ENCODE measurements at places on chromosomes 1 and 21.

DNA sequence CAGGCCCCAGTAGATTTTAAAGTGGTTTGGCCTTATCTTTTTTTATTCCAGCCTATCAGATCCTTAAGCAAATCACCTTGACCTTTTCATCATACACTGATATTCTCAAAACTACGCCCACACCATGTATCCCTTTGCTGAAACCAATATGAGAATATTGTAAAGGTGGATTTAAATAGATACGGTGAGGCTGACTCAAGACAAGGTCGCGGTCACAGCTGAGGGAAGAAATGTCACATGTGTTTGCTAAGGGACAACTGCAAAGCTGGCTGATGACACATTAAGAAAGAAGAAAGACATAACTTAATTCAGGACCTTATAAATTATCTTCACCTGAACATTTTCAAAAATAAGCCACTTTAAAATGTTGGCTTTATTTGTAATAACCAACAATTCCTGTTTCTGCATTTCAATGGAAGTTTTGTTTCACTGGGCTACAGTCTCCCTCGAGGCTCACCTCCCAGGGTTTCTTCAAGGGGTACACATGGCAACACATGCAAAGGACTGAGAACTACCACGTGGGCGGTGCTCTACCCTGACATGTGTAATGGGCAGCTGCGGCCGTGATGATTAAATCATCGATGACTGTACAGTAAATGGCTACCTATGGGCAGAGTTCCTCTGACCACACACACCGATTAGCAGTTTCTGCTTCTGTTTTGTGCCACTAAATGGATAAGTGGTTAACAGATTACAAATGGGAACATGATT lies 189.5 kb downstream of the SIPA1L2 start:
- no peak for DNase-seq

DNA sequence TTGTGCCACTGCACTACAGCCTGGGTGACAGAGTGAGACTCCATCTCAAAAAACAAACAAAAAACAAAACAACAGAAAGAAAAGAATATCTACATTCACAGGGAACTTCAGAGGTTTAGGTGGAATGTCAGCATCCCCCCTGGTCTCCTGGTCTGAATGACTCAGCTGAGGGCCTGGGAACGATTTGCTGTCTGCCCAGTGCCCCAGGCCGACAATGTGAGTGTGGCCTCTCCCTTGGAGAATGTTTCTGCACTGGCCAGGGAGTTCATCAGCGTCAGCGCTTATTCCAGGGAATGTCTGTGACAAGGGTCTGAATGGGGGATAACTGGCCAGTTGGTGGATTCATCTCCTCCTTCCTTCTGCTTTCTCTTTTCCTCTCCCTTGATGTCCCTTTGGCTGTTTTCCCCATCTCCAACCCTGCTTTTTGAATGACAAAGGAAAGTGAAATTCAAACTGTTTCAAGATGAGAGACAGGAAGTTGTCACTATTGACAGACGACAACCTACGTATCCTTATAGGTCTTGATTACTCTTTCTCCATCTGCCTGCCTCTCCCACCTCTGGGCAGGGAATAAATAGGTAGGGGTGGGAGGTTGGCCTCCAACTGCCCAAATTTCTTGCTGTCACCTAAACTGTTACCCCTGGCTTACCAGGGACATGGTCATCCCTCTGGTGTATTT lies 213.1 kb downstream of the HHAT start:
- DNase-seq = no peak

GRCh38 chr1:58575551-58576324 lies 1.3 kb downstream of the TACSTD2 start:
- no peak for DNase-seq

DNA sequence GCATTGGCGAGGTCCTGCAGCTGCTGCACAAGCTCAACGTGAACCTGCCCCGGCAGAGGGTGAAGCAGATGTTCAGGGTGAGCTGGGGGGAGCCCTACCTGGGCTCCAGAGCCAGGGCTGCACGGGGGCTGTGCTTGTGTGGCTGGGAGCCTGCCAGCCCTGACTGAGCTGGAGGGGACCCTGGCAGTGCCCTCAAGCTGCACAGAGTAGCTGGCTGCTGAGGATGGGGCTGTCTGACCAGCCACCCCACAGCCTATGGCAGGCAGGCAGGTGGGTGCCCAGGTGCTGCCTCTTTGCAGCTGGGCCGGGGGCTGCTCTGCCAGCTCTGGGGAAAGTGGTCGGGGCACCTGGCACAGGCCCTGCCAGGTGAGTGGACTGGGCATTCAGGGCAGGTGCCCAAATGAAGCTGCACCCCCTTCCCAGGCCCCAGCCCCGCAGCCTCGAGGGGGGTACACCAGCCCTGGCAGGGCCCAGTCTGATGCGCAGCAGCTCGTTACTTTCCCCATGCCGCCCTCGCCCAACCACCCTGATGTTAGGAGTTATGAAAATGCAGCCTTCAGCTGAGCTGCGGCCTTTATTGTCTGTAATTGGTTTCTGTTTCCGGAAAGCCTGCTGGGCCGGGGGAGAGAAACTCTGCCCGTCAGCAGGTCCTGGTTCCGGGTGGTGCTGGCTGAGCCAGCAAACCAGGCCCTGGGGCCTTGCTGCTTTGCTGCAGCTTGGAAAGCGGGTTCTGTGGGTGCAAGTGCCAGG lies 4.3 kb downstream of the PLCH2 start:
- no peak for DNase-seq

GRCh38 chr1:225713281-225713680 lies 60.4 kb upstream of the ENAH start:
- DNase-seq = no peak

DNA sequence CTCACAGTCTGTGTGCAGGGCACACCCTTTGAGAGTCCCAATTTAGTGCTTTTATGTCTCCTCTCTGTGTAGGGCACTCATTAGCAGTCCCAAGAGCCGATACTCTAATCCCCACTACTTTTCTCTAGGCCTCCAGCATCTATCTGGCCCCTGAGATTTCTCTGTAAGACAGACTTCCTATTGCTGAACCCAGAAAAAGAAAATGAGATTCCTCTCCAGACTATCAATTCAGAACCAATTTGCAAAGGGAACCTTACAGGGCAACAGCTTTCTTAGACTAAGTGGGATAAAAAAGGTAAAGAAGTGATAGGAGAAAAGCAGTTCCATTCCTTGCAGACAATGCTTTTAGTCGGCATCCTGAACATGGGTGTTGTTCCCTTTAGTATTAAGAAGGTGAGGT lies 172.2 kb downstream of the EDEM3 start:
- DNase-seq = no peak

DNA sequence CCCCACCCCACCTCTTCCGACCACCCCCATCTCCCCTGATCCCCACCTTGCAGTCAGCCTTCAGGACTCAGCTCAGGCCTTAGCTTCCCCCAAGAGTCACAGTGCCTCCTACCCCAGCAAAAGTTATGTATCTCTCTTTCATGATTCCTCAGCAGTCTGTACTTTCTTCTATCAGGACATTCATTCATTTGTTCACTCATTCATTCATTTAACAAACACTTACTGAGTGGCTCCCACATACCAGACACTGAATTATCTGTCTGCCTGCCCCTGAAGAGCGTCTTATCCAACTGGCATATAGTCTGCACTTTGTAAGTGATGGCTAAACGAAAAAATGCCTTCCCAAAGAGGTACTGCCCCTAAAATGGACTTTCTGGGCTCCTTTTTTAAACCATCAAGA lies 114.4 kb upstream of the SLC35F3 start:
- no peak for DNase-seq

GRCh38 chr21:42683371-42684108 lies 30.1 kb downstream of the PDE9A start:
- no peak for DNase-seq

- no peak for DNase-seq
These were observed 22.7 kb upstream of the SFT2D2 start for GRCh38 chr1:168202941-168203654.

DNA sequence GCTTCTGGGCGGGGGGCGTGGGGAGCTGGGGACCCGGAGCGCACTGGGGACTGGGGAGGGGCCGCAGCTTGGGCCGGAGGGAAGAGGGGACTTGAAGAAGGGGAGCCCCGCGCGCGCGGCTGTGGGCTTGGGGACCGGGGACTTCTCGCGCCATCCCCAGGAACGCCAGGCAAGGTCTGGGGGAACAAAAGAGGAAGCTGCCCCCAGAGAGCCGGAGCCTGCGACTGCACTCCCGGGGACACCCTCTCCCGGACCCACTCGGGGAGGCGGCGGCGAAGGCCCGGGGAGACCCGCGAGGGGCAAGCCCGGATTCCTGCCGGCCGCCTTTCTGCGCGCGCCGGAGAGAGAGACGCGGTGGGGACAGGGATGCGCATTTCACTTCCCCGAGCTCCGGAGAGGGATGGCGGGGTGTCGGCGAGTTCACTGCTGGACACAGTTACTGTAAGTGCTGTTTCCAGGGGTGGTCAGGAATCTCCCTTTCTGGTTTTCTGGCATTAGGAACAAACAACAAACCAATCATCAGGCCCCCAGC lies 732 bp downstream of the ABCG1 start:
- peak; percentile 25 for DNase-seq

DNA sequence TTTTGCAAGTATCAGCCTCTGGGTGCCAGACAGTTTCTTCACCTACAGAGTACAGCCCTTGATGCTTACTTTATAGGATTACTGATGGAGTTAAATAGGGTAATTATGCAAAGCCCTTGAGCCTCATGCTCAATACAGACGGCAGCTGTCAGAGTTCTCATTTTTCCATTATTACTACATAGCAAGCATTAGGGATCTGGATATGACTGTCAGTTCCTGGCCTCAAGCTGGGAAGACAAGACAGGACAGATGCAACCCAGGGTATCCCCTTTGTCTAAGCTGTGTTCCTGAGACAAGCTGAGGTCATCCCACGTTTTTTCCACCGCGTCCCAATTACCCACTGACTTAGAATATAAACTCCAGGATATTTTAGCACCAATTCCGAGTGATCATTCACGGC lies 94.4 kb downstream of the SLC35F3 start:
- DNase-seq = no peak

- DNase-seq = no peak
These were observed 3.1 kb downstream of the ASCL5 start for GRCh38 chr1:201123866-201124265.

DNA sequence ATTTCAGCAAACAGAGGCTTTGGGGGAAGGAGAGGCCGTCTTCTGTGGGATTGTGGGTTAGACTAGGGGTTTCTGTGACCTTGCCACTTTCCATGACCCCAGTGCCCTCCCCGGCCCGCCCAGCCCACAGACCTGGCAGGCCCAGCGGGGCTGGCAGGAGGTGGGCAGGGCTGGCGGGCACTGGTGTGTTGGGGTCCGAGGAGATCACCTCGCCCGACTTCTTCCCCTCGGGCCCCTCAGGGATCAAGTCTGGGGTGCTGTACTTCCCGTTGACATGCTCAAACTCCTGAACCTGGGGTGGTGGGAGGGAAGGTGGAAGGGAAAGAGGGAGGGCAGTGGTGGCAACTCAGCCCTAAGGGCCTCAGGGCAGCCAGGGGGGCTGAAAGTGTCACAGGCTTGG lies 56.3 kb downstream of the CHD5 start:
- DNase-seq = no peak

GRCh38 chr1:194474701-194475100 lies 1288.3 kb upstream of the B3GALT2 start:
- no peak for DNase-seq

- no peak for DNase-seq
These were observed 36.5 kb upstream of the ADAMTS1 start for GRCh38 chr21:26881504-26882228.

- no peak for DNase-seq
These were observed 8.5 kb downstream of the KYAT3 start for GRCh38 chr1:88983791-88984559.

DNA sequence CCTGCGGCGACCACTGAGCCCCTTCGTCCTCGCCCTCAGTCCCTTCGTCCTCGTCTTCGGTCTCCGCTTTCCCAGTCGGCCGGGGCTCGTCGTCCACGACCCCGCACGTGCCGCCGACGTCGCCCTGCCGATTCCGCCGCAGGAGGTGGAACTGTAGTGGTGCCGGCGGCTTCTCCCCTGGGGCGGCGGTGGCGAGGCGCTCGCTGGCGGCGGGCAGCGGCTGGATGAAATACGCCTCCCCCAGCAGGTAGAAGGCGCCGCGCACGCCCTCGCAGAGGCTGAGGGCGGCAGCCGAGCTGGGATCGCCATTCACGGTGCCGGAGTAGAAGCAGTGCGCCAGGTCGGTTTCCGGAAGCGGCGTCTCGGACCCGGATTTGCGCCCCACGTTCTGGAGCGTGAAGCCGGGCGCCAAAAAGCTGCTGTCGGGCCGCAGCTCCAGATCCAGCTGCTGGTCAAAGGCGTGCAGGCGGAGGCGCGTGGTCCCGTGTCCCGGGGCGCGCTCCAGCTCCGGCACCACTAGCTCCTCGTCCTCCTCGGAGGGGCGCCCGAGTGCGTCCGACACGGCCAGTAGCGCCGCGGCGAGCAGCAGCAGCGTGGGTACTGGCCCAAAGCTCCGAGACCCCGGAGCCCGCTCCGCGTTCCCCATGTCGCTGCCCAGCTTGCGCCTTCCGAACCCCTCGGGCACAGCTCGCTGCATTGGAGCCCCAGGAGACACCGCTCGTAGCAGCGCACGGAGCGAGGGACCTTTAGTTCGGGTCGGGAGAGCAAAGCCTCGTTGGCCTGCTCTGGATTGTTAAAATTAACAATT lies 747 bp downstream of the ADAMTS1 start:
- no peak for DNase-seq

DNA sequence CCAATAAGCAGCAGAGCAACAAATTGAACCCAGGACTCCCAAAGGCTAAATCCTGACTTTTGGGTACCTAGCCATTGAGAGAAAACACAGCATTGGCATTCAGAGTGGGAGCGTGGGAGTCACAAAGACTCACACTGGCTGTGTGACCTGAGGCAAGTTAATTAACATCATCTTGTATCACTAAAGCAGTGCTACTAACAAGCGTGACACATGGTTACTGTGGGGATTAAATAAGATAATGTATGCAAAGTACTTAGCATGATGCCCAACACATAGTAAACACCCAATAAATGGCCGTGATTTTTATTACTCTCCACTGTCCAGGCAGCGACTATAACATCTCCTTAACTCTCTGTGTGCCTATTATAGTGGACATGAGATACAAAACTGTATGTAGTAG lies 73.3 kb downstream of the CD34 start:
- DNase-seq = no peak

GRCh38 chr21:41581592-41582228 lies 73.8 kb upstream of the TMPRSS2 start:
- DNase-seq = no peak

- DNase-seq = no peak
These were observed 775.6 kb downstream of the LTN1 start for GRCh38 chr21:28216976-28217523.

GRCh38 chr1:56256153-56257000 lies 323.0 kb downstream of the PLPP3 start:
- DNase-seq = no peak

DNA sequence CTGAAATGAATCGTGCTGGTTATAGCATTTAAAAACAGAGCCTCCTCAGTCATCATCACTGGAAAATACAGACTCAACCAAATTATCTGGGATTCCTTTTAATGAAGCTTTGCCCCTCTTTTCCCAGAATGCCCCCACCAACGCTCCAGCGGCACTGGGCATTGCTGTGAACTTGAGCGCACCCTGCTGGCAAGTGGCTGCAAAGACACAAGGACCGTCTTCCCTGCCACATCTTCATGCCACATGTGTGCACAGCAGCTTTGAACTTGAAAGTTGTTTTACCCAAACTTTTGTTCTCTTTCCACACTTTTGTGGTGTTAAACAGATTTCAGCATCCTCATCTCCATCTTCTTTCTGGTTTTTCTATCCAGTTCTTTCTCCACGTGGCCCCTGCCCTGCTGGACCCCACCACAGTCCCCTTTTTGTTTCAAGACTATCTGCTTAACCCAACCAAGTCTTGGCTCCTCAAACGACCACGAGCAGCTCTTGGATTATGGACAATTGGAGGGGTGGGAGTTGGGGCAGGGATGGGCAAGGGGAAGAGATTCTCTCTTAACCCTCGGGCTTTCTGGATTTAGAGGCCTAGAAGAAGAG lies 12.8 kb upstream of the LMX1A start:
- peak; percentile 32 for DNase-seq
